Peyer's patch (tissue), 4 donors: ENCODE measurements at places on chromosomes 4 and X. TPM values are rescaled to one million over a fixed set of nuclear protein-coding genes. Genes with fewer than 3 reads are reported as not detected.

GRCh38 chr4:56909086-56909894 is 1.6 kb downstream of the REST start:
- DNase-seq, result peak; percentile 83

DNA sequence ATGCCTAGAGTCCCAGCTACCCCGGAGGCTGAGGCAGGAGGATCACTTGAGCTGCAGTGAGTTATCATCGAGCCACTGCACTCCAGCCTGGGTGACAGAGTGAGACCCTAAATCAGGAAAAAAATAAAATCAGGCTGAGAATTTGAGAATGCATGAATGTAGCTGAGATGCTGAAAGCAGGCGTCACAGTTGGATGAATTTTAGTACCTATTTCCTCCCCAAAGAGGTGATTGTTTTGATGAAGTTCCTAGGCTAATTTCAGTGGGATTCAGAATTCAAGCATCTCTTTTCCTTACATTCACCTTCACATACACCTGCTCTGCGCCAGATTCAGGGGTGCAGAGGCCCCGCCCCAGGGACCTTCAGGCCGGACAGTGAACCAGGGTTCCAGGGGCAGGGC is 3.2 kb downstream of the CFAP99 start:
- DNase-seq, result no peak

- DNase-seq, result no peak
Measured at GRCh38 chr4:1099270-1099669, 14.1 kb downstream of the RNF212 start.

The ALB gene
- not detected for total RNA-seq

- DNase-seq, result no peak
Measured at GRCh38 chr4:154521607-154522006, 28.6 kb downstream of the PLRG1 start.

DNA sequence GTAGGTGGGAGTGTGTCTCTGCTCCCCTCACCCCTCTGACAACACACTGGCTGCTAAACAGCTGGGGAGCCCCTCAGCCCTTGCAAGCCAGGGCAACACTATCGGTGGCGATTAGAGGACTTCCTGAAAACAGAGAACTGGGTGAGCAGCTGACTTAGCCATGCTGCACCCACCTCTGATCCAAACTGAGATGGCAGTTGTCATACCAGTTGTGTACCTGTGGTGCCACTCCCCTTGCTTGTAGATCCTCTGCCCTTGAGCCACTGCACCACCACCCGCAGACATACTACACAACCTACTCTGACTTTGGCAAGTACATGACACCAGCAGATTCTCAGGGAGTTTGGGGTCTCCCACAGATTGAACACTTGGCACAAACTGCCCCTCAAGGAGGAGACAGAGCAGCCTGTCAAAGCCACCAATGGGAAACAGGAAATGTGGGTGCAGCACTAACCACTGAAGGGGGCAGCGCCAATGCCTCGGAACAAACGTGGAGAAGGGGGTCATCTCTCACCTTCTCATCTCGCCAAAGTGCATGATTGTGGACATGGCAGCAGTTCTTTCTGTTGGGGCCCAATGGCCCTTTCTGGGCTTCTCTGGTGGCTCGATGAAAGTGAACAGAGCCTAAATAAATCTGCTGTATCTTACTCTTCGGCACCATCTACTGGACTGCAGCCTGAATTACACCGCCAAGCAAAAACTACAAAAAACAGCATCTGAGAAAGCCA is 119.8 kb downstream of the NEK1 start:
- DNase-seq, result no peak

The ARMCX2 gene
- total RNA-seq, result 12.4 TPM
